ENCODE measurements at places on chromosomes 16 and 17.
A peak's percentile ranks its signal among the peaks of the same experiment; 100 is the strongest.

DNA sequence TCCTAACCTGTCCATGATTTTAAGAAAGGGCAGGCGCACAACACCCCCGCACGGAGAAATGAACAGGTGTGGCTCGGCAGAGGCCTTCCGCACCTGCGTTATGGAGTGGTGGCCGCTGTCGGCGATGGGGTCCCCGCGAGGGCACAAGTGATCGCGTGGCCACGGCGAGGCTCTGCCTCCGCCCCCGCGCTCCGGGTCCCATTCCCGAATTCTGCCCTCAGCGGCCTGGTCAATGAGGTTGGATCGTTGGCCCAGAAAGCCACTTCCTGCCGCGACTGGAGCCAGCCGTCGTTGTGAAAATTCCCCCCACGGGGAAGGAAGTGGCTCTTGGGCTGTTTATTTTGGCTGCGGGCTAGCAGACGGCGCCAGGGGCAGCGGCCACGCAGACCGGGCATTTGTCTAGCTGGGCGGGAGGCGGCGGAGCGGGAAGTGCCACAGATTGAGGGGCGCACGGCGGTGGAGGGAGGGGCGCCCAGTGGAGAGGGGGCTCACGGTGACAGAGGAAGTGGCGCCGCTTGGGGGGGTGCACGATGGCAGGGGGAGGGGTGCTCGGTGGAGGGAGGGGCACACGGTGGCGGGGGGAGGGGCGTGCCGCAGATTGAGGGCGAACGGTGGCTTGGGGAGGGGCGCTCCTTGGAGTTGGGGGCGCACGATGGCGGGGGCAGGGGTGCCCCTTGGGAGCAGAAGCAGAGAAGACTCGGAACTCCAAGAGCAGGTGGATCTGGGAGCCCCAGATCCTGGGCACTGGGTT is 25.0 kb downstream of the MRC2 start:
- peak; percentile 81 for DNase-seq

DNA sequence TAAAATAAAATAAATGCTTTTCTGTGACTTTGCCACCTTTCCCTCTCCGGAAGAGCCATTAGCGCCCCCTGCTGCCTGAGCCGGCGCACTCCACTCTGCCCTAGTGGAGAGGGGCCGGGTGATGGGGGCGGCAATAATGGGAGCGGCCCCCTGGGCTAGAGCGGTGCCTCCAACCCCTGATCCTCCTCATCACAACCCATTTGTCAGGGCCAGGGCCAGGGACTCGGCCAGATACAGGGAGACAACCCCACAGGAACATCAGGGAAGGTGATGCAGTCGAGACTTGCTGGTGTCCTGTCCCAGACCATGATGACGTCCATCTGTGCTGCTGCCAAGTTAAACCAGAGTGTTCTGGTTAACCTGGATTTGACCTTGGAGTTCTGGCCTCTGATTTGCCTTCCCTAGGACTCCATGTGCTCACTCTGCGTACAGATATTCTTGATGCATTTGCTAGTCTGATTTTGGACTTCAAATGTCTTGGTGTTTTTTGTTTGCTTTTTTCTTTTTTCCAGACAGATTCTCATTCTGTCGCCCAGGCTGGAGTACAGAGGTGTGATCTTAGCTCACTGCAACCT is 46.1 kb upstream of the BPTF start:
- peak; percentile 76 for DNase-seq

DNA sequence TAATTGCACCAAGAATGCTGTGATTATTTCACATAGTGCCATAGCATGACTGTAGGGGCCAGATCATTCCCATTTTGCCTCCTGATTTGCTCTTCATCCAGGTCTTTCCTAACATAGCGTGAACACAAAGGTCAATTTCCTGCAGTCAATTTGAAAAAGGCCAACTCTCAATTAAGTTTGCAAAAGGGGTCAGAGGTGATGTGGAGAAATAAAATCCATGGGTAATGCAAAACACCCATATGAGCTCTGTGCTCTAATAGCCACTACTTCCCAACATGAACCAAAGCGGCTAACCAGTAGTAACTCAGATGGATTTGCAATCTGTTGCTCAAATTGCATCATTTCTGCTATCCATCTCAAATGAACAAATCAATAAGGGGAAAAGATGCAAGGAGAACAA is 275.5 kb upstream of the SOX9 start:
- no peak for DNase-seq

- no peak for DNase-seq
Observed at GRCh38 chr17:40450175-40450574, 6.9 kb downstream of the IGFBP4 start.

GRCh38 chr16:26334218-26335111 is 642.7 kb downstream of the HS3ST4 start:
- no peak for DNase-seq

GRCh38 chr16:74169687-74170376 is 126.8 kb upstream of the PSMD7 start:
- DNase-seq = peak; percentile 68

All from right hindlimb (tissue), 1 donor.